ENCODE measurements at places on chromosomes 11 and 22. TPM values are rescaled to one million over a fixed set of nuclear protein-coding genes. Genes with fewer than 3 reads are reported as not detected.

DNA sequence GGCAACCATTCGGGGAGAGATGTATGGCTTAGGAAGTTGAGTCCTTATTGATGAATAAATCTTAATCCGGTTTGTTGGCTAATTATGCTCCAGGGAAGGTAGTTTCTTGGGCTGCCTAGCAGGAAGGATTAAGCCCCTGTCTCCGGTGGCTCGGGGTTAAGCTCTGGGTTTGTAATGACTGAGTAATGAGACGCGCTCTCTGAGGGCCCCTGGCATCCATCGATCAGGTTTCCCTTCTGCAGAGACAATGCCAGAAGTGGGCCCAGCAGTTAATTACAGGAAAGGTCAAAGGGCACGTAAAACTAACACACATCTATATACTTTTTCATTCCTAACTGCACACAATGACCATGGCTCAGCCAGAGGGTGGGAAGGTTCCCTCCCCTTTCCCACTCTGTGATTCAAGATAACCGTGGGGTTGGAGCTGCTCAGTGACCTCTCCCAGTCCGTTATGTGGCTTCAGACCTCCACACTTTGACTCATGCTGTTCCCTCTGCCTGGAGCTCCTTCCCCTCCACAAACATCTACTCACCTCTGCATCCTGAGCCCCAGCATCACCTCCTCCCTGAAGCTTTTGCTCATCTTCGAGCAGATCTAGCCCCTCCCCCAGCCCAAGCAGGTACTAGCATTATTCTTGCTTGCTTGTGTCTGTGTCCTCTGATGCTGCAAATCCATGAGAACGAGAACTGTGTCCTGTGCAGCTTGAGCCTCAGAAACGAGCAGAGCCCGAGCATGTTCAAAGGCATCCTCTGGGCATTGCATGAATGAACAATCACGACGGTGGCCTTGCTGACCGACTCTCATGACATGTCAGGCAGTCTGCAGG lies 16.6 kb downstream of the SCUBE1 start:
- DNase-seq = no peak

The PGA5 gene
- total RNA-seq = not detected

The KRTAP5-10 gene
- total RNA-seq = not detected

The RASL10A gene
- 2.1 TPM for total RNA-seq

- DNase-seq = no peak
Observed at GRCh38 chr11:46295312-46296058, 18.0 kb downstream of the CREB3L1 start.

The OVOL1 gene
- total RNA-seq = 42.8 TPM

The ZC3H7B gene
- total RNA-seq = 40.9 TPM
